ENCODE measurements at places on chromosomes 16 and 17.
A peak's percentile ranks its signal among the peaks of the same experiment; 100 is the strongest.

DNA sequence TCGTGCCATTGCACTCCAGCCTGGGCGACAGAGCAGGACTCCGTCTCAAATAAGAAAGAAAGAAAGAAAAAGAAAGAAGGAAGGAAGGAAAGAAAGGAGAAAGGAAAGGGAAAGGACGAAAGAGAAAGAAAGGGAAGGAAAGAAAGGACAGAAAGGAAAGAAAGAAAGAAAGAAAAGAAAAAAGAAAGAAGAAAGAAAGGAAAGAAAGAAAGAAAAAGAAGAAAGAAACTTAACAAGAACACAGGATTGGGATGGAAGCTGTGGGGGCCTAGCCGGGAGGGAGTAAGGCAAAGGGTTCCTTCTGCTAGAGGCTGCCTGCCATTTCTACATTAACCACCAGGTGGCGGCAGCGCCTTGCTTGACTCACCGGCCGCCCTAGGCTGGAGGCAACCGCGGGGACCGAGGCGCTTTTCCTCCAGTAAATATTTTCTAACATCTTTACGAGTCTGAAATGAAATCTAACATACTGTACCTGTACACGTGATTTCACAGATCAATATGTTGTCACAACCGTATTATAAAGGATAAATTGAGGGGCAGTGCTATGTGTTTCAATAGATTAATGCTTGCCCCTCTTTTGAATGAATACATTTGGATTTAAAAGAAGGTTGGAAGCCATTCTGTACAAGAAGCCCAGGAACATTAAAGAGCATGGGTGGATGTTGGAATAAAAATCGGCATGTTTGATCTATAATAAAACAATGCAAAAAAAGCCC lies 6.1 kb downstream of the GJD3 start:
- no peak for DNase-seq

DNA sequence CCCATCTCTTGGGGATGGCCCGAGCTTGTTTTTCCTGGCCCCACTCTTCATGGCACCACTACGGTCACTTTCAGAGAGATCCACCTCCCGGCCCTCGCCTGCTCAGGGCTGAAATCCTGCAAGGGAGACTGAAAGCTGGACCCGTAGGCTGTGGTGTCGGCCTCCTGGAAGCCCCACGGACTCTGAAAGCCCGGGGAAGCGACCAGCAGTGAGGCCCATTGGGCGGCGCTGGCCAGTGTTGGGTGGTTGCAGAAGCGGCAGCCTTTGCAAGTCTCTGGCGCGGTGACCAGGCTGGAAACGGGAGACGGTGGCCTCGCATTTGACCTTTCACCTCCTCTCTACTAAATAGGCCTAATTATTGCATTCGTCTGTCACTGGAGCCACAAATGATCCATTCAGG lies 186.0 kb upstream of the FOXF1 start:
- DNase-seq, result no peak

DNA sequence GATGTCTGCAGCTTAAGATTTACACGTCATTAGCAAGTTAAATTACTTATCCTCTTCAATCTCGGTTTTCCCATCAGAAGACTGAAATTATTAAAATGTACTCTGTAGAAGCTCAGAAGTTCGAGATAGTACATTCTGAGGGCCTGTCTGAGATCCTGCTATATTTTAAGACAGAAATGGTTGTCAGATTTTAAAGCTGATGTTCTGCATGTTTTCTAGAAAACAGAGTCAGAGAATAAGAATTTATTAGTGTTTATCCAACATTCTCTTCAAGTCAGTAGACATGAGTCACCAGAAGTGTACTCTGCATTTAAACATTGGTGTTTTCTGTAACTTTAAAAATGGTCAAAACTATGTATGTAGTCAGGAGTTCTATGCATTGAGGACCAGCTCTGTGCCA lies 155.2 kb upstream of the MYOCD start:
- no peak for DNase-seq

DNA sequence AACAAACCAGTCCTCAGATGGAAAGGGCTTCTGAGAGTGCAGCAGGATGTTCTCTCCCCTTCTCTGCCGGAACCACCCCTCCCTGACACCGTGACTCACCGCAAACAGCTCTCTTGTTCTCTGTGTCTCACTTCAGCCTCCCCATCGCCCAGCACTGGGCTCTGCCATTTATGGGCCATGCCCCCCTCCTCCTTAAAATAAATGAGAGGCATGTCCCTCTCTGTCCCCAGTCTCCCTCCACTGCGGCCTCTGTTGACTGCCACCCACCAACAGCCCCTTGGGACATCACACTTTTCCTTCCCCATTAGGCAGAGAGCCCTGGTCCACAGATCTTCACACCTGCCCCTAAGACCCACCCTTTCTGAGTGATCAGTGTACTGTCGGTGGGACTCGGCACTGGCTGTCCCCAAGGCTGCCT lies 6.3 kb downstream of the CCDC102A start:
- DNase-seq, result peak; percentile 23

GRCh38 chr17:77735081-77735565 lies 223.4 kb upstream of the TNRC6C start:
- DNase-seq, result no peak

- no peak for DNase-seq
These were observed 19.6 kb downstream of the MAP2K3 start for GRCh38 chr17:21304091-21304490.

GRCh38 chr17:16975744-16976625 lies 4.1 kb upstream of the TNFRSF13B start:
- DNase-seq, result no peak

- no peak for DNase-seq
These were observed 52.6 kb downstream of the HIC1 start for GRCh38 chr17:2107506-2107905.

DNA sequence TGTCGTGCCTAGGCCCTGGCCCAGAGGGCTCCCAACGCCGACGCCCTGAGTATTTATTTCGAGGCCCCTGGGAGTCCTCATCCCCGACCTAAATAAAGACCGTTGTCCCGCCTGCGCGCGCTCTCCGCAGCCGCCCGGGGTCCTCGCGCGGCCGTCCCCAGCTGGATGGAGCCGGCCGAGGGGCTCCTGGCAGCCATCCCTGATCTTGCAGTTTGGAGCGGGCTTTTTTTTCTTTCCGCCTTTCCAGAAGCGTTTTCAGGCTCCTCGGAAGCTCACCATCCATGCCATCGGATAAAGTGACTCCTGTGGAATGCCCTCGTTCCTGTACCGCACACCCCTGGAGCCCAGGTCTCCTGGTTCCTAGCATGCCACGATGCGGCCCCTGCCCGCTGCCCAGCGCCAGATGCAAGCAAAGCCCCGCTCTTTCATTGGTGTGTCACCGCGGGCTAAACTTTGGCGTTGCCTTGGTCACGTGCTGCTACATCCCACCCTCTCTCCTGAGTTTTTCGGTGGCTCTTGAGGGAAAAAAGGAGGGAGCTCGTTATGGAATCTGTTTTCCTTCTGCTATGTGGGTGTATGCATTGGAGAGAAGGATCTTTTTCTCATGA lies 716 bp downstream of the TMEM94 start:
- no peak for DNase-seq

GRCh38 chr17:7548585-7549400 lies at the start of gene TNFSF12:
TNFSF12 (plus strand) TSS chr17:7549058; CDS start chr17:7549154, 96 bp downstream.
- DNase-seq, result no peak

DNA sequence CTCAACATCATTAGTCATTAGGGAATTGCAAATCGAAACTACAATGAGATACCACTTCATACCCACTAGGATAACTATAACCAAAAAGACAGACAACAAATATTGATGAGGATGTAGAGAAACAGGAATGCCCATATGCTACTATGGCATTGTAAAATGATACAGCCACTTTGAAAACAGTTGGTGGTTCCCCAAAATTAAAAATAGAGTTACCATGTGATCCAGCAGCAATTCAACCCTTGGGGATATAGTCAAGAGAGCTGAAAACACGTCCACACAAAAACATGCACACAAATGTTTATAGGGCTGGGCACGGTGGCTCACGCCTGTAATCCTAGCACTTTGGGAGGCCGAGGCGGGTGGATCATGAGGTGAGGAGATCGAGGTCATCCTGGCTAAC lies 10.0 kb upstream of the PECAM1 start:
- no peak for DNase-seq

DNA sequence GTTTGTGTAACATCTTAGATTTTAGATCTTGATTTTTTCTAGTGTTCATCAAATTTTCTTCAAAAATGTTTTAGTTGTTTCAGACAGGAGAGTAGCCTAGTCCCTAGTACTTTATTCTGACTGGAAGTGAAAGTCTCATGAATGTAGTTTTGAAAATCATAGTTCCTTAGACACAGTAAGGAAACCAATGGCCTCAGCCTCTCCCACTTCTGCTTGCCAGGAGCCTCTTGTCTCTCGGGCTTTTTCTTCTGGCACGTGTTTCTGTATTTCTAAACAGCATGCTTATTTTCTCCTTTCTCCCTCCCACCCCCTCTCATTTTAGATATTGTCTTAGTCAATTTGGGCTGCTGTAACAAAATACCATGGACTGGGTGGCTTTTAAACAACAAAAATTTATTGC lies 9.8 kb downstream of the SLFN5 start:
- DNase-seq, result no peak

DNA sequence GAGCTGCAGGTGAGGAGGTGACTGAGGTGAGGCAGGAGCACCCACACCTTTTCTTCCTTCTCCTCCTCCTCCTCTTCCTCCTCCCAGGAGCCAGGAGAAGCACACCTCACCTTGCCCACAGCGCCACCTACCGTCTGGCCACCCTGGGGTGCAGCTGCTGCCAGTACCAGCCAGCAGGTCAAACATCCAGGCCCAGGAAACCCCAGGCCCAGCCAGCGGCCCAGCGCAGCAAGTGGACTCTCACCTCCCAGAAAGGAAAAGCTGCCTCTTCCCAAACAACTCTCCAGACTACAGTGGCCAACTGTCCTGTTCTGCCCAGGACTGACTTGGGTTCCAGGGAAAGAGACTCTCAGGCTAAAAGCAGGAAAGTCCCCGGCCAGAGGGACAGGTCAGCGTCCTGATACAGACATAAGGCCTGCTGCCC lies 22.7 kb downstream of the PEMT start:
- no peak for DNase-seq

DNA sequence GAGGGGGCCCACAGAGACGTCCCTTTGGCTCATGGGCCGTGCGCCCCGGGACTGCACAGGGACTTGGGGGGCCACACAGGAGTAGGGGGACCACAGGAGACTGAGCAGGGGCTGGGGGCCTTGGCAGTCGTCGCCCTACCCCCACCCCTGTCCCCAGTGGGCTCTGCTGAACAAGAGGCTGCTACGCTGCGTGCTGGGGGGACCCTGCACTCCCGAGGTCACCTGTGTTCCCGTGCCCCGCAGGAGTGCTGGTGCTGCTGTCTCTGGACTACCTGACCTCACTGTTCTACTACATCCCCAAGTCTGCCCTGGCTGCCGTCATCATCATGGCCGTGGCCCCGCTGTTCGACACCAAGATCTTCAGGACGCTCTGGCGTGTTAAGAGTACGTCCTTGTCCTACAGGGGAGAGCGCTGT lies 14.4 kb upstream of the RNF213 start:
- no peak for DNase-seq

GRCh38 chr17:31579265-31579664 lies 187.8 kb downstream of the RAB11FIP4 start:
- no peak for DNase-seq

DNA sequence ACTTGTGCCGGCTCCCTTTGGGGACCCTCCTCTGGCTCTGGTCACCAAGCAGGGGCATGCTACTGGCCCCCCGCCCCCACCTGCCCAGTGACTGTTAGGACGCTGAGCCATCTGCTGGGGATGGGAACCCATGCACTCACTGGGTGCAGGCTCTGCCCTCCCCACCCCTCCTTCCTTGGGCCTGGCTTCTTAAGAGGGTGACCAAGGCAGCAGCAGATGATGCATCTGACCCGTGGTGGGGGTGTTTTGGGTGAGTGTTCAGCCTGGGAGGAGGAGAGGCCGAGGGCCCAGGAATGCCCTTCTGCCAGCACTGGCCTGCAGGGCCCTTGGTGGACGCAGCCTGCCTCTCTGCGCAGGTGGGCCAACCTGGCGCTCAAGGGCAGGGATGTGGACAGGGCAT lies 19.2 kb upstream of the MTSS2 start:
- no peak for DNase-seq

DNA sequence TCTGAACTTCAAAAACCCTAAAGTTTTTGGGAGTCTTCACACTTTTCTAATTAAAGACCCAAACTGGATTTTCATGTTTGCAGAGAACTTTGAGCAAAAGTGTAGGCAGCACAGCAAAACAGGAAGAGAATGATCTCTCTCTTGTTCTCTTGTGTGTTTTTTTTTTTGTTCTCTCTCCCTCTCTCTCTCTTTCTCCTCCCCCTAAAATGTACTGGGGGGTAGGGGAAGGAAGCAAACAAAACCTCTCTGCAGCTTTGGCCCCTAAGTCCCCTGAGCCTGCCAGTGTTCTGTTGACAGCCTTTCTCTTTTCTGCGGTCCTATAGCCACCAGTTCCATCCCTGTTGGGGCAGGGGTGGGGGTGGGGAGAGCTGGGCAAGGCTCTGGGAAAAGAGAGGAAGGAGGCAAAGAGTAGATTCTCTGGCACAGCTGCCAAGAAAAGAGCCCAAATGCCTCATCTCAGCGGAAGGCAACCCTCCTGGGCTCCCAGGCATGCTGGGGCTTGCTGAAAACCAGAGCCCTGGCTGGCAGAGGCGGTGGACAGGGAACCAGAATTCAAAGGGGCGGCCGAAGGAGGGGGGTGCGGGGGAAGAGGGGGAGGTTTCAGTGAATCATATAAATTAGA lies 295.3 kb downstream of the SOX9 start:
- DNase-seq, result no peak

DNA sequence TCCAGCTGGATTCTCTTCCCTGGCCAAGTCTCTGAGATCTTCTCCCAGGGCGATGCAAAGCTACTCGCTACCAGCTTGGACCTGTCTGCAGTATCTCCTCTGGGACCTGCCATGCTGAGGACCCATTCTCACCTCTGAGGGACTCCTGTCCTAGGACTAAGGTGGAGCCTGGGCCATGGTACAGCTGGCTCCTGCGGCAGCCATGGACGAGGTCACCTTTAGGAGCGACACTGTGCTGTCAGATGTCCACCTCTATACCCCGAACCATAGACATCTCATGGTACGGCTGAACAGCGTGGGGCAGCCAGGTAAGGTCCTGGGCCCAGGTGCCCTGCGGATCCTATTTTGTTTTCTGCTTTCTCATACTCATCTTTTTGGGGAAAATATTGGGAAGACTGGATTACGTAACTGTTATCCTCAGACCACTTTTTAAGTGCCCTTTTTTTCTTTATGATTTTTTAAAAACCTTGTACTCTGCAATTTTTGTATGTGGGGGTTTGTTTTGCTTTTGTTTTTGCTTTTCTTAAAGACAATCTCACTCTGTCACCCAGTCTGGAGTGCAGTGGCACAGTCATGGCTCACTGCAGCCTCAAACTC lies 4.1 kb downstream of the METTL22 start:
- no peak for DNase-seq

DNA sequence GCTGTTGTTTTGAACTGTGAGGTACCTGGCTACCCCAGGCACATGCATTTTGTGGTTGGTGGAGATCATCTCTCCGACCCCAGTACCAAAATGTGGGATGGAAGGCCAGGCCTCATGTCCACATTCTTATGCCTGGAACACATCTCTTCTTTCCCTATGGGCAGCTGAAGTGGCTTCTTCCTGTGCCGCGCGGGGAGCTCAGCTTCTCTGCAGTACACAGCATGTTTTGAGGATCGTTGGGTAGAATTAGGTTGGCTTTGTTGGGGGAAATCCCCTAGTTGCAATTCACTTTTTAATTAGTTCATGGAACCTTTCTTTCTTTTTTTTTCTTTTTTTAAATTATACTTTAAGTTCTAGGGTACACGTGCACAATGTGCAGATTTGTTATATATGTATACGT lies 242.1 kb downstream of the MSI2 start:
- no peak for DNase-seq
